ENCODE measurements at places on chromosomes 11 and 22.

DNA sequence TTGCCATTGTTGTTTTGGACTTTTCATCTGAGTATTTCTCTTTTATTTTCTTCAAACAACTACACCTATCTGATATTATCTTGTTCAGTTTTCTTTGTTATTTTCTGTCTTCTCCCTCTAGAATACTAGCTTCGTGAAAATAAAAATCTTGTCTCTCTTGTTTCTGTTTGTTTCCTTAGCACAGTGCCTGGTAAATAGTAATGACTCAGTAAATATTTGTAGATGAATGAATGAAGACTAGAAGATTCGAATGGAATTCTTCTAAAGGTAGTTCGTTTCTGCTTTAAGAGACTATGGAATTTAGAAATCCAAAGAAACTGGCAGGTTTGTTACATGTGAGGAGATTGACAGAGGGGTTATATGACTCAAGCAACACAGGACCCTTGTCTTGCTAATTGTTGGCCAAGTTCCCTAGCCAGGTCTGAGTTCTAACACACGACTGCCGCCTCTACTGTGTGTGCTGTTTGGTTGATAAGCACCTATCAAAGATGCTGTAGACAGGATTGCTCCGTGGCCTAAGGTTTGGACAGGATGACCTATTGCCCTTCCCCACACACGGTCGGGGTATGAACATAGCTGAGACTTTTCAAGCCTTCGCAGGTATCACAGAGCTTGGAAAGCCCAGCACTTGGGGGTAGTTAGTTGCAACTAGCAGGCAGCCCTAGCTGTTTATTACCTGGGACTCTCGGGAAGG lies 831 bp upstream of the TMEM135 start:
- no peak for DNase-seq

DNA sequence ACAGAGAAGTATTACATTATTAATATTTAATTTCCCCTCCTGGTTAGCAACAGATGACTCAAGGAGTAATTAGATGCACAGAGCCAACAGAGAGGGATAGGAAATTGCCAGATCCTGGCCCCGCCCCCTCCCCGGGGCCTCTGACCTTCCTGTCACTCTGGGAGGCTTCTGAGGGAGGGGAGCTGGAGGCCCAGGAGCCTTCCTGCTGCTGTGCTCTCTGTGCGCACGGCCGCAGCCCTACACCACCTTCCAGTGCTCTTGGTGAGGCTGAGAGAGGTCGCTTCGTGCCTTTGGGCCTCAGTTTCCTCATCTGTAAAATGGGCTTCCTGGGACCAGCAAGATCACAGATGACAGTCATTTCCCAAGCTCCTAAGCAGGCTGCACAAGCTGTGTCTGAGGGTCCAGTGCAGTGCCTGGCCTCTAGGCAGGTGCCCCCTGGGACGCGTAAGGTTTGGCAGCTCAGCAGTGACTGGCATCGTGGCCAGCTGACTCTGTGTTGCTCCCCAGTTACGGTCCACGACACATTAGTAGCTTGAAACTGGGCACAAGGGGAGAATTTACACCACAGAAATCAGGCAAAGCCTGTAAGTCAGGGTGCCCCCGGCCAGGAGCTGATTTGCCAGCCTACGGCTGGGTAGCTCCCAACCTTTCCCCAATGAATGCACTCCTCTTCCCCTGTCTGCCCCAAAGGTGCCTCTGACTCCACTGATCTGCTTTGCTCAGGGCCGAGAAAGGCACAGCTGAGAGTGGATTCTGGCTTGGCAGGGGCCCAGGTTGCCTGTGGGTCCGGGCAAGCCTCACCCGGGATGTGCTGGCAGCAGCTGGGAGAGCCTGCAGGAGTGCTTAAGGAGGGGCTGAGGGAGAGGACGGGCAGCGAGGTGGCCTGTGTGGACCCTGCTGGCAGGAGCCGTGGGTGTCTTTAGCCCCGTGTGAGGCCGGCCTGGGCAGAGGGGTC lies 2.3 kb downstream of the ADORA2A start:
- DNase-seq = no peak

DNA sequence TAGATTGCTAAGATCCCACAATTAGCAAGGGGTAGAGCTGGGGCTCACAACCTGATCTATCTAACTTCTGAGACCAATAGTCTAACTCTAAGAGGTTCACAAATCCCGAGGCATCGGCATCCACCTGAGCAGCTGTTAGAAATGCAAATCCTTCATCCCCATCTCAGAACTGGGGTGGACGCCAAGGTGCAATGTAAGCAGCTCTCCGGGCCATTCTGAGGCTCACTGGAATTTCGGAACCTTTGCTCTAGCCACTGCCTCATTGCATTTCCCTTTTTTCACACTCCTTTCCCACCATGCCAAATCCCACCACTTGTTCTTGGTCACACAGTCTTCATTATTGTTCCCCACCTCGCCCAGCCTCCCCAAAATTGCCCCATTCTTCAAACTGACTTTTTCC lies 29.8 kb downstream of the MAML2 start:
- no peak for DNase-seq

DNA sequence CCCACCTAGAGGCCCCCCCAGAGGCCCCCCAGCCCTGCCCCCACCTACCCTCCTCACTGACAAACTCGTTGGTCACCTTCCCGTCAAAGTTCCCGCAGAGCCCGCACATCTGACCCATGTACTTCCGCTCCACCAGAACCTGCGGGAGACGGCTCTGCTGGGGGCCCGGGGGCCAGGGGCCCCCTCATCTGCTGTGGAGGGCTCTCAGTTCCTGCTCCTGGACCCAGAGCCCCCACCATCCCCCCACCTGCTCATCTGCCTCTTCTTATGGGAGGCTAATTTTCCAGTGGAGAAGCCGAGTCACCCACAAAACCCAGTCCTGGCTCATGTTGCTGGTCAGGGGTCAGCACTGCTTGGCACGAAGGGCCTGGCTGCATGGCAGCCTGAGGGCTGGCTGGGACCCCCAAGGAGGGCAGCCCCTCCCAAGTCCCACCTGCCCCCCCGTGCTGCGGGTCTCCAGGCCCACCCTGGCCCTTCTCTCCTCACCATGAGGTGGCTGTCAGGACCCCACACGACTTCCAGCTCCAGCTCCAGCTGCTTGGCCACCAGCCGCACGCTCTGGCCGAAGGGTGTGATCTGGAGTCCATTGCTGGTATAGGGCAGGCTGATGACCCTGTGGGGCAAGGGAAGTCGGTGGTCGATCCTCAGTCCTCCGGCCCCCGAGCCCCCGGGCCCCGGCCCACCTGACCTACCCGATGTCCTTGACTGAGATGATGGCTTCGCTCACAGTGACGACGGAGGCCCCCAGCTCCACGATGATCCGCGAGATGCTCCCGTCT lies 5.2 kb downstream of the MUC6 start:
- no peak for DNase-seq

DNA sequence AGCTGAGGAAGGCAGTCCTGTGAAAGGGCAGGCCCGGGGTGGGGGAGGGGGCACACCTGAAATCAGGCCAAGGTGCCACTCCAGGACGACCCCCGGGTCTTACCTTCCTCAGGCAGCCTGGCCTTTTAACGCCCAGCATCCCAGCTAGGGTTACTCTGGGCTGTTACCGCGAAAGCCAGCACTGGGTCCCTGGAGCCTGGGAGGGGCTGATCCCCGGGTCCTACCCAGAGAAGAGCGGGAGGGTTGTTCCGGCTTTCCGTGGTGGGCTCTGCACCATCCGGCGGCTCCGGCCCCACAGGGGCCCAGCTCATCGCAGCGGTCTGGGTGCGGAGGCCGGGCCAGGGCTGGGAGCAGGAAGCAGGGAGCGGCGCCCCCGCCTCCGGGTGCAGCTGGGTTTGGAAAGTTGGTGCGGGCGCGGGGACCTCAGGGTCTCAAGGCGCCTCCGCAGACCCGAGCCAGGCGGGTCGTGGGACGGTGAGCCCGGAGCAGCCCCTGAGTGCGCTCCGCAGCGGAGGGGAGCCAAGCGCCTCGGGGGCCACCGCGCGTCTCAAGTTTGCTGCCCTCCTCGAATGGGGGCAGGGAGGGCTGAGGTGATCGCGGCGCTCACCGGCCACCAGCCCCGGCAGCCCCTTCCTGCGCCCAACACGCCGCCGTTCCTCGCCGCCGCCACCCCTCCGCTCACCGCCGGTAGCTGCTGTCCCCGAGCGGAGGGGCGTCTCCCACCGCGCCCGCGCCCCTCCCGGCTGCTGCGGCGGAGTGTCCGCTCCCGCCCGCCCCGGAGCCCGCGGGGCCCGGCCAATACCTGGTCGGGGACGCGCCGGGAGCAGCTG lies 831 bp downstream of the CHST1 start:
- DNase-seq = no peak

GRCh38 chr22:22753526-22754267 lies 109.3 kb downstream of the GGTLC2 start:
- DNase-seq = peak; percentile 41

GRCh38 chr11:111819161-111819828 lies 52.1 kb downstream of the ALG9 start:
- no peak for DNase-seq

DNA sequence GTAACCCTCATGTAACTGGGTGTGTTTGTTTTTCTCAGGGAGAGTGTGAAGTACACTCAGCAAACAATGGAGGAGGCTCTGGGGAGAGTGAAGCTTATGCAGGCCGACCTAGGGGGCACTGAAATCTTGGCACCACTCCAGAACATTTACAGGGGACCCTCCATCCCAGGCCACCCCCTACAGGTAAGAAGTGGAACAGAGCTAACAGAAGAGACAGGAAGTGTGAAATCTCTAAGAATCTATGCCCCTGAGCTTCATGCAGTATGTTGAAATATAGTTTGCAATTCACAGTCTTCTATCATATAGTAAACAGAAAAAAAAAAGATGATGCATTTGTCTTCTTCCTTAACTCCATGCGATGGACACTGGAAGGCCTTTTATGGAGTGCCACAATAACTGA lies 8.4 kb downstream of the VWA5A start:
- DNase-seq = no peak

- no peak for DNase-seq
Observed at GRCh38 chr11:13233173-13233745, 44.3 kb upstream of the BMAL1 start.

GRCh38 chr22:42680648-42681047 lies 31.5 kb upstream of the CYB5R3 start:
- DNase-seq = no peak

DNA sequence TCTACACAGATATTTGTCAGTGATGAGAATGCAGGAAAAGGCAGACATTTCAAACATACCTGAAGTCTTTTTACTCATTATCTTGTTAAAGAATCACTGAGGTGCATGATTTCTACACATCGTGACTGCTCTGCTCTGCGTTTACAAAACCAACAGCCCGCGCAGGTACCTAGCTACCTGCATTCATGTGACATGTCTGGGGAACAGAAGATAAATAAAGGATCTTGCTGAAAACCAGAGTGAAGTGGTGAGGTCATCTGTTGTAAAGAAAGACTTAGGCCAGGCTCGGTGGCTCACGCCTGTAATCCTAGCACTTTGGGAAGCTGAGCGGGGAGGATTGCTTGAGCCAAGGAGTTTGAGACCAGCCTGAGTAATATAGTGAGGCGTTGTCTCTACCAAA lies 15.7 kb downstream of the ASPHD2 start:
- DNase-seq = no peak

- no peak for DNase-seq
Observed at GRCh38 chr22:49351761-49352227, 475.9 kb downstream of the BRD1 start.

GRCh38 chr22:44585559-44586350 lies 87.7 kb upstream of the RTL6 start:
- no peak for DNase-seq

DNA sequence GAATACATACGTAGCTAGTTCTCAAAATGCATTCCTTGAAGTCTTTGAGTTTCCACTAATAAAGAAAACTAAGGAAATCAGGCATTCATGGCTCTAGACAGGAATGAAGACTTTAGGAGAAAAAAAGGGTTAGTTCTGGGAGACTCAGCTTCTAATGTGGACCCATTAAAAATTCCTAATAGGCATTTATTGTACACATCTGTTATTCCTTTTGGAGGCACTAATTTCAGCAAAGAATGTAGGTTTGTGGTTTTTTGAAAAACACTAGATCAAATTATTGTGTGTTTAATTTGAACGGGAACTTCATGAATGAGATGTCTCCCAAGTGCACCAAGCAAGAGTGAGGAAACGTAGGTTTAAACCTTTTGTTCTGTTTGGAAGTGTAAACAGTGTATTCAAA lies 42.7 kb downstream of the PARVA start:
- DNase-seq = no peak

- no peak for DNase-seq
Observed at GRCh38 chr22:50440544-50441249, 34.1 kb downstream of the SBF1 start.

GRCh38 chr22:17753401-17753989 lies 20.8 kb downstream of the BID start:
- DNase-seq = no peak

DNA sequence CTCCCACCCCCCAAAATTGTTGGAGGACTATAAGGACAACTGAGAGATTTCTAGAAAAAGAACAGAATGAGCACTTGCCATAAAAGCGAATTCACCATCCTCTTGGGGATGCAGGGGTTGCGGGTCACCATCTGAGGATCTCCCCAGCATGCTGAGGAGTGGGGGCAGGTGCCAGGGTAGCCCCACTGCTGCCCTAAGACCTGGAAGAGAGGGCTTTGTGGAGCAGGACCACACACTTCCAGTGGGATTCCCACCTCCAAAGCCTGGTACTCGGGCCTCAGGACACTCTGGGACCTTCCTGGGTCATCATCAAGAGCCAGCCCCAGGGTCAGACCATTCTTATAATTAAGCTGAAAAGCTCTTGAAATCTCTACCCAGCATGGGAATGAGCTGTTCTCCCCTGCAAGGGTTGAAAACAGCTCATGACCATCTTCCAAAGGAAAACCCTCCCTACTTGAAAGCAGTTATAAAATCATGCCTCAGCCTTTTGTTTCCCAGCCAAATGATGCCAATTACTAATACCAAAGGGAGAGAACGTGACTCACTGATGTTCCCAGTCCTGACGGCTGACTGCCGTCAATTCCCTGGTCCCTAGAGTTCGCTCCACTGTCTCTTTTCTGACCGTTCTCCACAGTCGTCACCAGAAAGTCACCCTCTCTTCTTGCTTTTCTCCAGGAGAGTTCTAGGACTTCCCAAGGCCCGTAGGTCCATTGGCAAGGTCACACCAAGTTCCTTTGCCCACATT lies 76.8 kb upstream of the CREB3L1 start:
- no peak for DNase-seq

DNA sequence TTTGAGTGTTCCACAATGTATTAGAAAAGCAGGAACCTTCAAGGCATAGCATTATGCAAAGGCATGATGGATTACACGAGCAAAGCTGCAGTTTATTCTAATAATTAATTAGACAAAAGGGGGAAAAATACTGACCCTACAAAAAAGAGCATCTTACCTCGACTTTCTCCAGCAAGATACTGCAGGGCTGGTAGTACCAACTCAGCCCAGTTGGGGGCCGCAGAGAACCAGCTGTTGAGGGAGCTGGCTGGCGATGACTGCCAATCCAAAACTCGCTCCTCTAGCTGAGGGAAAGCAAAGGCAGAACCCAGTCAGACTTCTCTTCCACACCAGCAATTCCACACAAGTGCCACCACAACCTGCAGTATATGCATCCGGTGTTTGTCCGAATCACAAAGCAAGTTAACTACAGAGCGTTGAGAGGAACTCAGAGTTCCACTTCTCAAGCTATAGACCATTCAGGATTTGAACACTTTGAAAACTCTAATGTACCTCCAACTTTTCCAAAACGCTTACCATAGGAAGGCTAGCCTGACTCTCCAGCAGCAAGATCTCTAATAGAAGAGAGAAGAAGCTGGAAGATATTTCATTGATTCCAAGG lies 13.7 kb downstream of the NFRKB start:
- DNase-seq = no peak

- no peak for DNase-seq
Observed at GRCh38 chr11:113613619-113614018, 92.5 kb downstream of the TMPRSS5 start.

GRCh38 chr22:38684895-38685294 lies 3.1 kb downstream of the TOMM22 start:
- no peak for DNase-seq

All from NCI-H1930 (cell line).